ENCODE measurements at places on chromosomes 12 and 14.

DNA sequence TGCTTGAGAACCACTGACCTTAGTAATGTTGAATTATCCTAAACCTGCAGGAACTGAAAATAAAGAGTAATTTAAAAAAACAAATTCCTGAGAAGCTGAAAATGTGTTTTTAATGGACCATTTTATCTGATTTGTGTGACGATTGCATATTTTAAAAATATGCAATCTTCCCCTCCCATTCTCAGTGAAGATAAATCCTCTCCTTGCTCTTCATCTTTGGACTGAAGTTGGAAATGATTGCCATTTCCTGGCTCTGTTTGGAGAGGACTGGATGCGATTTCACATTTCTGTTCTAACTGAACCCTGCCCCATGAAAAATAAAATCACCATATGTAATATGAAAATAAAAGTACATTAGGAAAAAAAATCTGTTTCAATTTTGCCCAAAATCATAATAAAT, 216.3 kb downstream of the SLC6A15 start:
- DNase-seq: no peak

DNA sequence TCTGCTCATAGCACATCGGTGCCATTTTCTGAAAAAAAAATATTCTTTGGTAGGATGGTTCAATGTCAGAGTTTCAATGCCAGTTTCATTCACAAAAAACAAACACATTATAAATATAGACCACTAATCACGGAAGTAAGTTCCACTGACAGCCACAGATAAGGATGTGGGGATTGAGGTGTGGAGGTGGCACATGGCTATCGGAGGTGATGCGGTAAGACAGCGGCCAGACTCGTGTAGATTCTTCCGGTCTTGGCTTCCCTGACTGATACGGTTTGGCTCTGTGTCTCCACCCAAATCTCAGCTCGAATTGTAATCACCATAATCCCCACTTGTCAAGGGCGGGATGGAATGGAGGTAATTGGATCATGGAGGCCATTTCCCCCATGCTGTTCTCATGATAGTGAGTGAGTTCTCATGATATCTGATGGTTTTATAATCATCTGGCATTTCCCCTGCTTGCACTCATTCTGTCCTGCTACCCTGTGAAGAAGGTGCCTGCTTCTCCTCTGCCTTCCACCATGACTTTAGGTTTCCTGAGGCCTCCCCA, 693.4 kb downstream of the VRK1 start:
- no peak for DNase-seq

GRCh38 chr12:3119756-3120601, 42.8 kb downstream of the TSPAN9 start:
- no peak for DNase-seq

- no peak for DNase-seq
Measured at GRCh38 chr14:82500222-82500621, 966.6 kb upstream of the SEL1L start.

DNA sequence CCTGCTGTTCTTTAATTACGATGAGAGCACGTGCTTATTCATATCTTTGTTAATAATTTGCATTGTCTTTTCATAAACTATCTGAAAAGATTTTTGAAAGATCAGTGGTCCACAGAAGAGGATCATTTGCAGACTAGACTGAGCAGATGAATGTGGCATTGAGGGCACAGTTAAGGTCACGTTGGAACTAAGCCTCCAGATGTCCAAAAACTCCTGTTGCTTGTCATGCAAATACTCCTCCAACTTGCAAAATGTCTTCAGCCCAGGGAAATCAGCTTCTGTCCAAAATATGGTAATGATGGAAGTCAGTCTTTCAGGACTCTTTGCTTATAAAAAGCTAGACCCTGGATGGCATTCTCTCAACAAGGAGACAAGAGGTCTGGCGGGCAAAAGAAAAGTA, 201.6 kb upstream of the TMEM260 start:
- DNase-seq: no peak

- no peak for DNase-seq
Measured at GRCh38 chr12:123024819-123025391, 44.4 kb downstream of the ARL6IP4 start.

DNA sequence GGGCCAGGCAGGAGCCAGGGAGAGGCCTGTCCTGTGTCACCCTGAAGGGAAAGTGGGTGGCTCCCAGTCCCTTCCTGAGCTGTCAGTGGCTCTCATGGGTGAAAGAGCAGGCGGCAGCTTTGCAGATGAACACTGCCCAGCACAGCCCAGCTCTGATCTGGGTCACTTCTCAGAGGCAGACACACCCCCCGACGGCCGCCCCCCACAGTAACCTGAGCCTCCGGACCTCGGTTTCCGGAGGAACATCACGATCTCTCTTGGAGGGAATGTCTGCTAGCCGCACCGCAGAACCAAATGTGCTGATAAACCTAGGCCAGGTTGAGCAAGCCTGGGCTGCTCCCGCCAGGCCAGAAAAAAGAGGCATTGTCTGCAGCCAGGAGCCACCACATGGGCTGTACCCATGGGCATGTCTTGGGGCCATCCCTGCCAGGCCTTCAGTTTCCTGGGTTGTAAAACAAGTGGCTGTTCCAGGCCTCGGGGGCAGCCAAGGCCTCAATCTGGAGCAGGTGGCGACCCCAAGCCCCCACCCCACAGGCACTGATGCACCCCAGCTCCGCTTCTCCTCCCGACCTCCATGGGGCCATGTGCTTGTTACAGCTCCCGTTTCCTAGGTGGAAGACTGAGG, 57.6 kb downstream of the NCOR2 start:
- no peak for DNase-seq

GRCh38 chr14:28820677-28821076, 54.1 kb downstream of the FOXG1 start:
- no peak for DNase-seq

DNA sequence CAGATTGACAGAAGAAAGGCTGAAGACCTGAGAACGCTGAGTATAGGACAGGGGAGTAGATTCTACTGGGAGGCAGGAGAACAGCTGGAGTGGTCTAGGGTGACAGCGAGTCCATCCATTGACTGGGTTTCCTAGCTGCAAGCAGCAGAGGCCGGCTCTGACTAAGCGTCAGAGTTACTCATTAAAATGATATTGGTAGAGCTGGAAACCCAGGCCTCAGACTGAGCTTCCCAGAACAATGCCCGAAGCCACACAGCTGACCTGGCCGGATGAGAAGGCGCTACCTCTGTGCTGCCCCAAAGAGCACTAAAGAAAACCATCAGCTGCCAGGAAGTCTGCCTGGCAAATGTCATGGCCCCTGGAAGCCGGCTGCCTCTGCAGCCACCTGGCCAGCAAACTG, 78.5 kb upstream of the FZD10 start:
- DNase-seq: no peak

DNA sequence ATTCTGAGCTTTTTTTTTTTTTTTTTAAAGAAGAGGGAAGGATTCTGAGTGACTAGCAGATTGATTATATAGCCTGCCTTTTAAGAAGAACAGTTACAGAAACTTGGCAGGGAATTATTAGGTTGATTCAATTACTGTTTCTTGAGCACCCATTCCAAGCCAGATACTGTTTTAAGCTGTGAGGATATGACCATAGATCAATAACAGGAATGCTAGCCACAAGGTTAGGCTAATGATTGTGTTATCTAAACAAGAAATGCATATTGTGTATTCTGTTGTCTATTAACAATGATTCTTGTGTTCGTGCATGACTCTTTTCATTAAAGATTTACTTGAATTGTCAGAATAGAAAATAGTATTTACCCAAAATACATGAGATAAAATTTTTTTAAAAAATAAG, 67.1 kb downstream of the PRORP start:
- DNase-seq: no peak

- no peak for DNase-seq
Measured at GRCh38 chr12:40016980-40017379, 88.9 kb downstream of the SLC2A13 start.

- DNase-seq: peak; percentile 79
Measured at GRCh38 chr14:73771848-73772638, 57.9 kb upstream of the PNMA1 start.

GRCh38 chr12:119013023-119013422, 31.7 kb downstream of the SRRM4 start:
- DNase-seq: no peak

- no peak for DNase-seq
Measured at GRCh38 chr14:29462772-29463171, 464.9 kb downstream of the PRKD1 start.

GRCh38 chr14:39576736-39577135, 144.5 kb upstream of the FBXO33 start:
- no peak for DNase-seq

- DNase-seq: no peak
Measured at GRCh38 chr12:93902736-93903562, 225.8 kb downstream of the CRADD start.

GRCh38 chr12:59164226-59164625, 243.9 kb upstream of the LRIG3 start:
- DNase-seq: no peak

DNA sequence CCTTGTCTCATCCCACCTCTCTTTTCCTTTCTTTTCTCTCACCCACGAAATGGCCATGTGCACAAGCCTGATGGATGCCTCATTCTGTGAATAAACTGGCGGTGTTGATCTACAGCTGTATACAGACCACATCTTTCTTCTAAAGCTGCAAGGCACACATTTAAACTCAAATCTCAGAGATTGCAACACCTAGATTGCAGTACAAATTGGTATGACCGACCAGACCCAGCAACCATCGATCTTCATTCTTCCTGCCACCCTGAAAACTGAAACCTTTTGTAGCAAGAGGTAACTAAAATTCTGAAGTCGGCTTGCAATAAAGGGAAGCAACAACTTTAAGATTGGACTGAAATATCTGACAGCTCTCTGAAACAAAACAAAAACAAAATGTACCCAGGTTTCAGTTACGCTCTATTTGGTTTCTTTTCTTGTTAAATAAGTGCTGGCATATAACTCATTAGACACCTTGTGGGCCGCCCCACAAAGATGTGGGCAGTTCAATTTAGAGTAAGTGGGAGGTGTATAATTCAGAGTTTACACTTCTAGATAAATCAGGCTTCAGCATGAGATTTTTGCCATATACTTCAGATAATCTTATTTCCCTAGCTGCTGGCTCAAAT, 390.0 kb upstream of the NOVA1 start:
- peak; percentile 76 for DNase-seq

- no peak for DNase-seq
Measured at GRCh38 chr12:93163260-93164036, 214.3 kb upstream of the NUDT4 start.

DNA sequence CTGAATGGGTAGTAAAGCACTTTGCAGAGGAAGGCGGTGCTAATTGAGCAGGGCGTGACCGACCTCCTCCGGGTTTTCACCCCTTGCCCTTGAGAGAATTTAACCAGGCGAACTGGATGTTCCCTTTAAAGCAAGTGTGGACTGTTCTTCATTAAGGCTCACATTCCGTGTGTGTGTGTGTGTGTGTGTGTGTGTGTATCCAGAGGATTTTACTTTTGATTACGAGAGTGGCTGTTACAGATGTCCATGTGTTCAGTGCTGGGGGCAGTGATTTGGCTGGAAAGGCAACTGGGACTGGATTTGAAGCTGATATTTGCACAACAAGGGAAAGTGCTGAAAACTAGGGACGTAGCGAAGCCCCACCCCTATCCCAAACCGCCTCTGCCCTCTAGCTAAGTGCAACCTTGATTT, 2.2 kb downstream of the TMEM132C start:
- no peak for DNase-seq

GRCh38 chr12:54725233-54725843, 77.2 kb upstream of the DCD start:
- DNase-seq: peak; percentile 55

DNA sequence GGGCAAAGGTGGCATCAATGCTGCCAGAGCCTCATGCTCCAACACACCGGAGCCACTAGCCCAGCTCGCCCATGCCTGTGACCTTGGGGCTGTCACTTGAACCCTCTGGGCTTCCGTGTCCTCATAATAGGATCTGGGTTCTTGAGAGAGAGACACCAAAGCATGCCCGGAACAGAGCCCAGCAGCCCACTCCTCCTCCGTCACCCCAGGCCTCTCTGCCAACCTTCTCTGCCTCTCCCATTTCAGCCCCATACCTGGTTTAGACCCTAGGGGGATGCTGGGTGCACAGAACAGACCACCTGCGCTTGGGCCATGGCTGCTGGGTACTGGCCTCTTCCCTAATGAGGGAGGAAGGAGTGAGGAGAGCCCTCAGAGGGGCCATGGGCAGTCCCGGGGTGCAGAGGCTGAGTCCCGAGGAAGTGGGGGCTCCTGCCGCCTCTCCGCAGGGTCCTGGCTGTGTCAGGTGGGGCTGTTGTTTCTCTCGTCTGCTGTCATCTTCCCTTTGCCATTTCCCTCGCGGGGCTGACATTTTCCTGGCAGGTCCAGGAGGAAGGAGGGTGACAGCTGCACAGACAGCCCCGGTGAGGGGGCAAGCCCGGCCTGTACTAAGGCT, 172.4 kb upstream of the RTL1 start:
- DNase-seq: no peak

- no peak for DNase-seq
Measured at GRCh38 chr14:70468731-70469130, 16.8 kb downstream of the ADAM21 start.

- DNase-seq: no peak
Measured at GRCh38 chr14:79992407-79993198, 218.7 kb downstream of the DIO2 start.

- DNase-seq: no peak
Measured at GRCh38 chr14:39763402-39763890, 331.2 kb upstream of the FBXO33 start.

DNA sequence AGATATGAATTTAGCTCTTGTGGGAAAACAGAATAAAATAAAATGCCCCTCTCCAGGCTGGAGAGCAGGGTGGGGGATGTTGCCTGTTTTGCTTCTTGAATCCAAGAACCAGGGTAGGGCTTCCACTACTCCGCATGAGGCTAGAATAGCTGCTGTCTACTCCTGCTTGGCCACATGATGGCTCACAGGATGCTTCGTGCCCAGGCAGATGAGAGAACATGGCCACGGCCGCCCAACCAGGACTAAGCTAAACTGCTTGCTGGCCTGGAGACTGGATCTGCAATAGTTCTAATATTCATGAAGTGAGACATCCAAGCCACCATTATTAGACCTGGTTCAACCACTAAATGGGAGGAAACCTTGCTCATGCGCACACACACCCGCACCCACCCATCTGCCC, 122.2 kb upstream of the METAP2 start:
- no peak for DNase-seq

DNA sequence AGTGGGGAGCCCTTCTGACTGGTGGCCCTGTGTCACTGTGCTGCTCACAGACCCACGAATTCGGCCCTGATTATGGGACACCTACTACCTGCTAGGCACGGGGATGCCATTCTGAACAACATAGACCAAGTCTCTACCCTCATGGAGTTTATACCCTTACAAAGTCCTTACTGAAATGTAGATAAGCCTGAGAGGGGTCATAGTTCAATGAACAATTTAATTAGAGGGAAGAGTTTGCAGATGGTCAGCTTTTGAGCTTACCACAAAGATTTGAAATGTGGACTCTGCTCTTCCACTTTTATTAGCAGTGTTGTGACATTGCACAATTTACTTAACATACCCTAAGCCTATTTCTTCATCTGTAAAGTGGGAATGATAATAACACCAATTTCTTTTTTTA, 161.1 kb downstream of the MYRFL start:
- DNase-seq: no peak

DNA sequence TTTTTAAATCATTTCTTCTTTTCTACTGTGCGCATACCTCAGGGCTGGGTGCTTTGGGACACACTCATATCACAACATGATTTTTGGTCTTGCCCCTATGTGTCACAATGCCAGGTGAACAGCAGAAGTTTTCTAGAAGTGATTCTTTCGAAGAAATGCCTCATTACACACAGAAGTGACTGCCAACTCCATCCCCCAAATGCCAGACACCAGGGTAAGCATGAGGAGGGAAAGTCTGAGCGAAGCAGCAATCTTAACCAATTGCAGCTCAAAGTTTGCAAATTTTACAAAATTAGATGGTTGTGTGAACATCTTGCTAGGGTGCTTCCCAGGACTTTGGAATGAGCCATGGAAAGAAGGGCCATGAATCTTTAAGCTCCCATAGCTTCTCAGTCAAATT, 87.3 kb upstream of the PLEKHA5 start:
- no peak for DNase-seq

Data from MM.1S (cell line).